ENCODE measurements at places on chromosomes 12 and 14.

DNA sequence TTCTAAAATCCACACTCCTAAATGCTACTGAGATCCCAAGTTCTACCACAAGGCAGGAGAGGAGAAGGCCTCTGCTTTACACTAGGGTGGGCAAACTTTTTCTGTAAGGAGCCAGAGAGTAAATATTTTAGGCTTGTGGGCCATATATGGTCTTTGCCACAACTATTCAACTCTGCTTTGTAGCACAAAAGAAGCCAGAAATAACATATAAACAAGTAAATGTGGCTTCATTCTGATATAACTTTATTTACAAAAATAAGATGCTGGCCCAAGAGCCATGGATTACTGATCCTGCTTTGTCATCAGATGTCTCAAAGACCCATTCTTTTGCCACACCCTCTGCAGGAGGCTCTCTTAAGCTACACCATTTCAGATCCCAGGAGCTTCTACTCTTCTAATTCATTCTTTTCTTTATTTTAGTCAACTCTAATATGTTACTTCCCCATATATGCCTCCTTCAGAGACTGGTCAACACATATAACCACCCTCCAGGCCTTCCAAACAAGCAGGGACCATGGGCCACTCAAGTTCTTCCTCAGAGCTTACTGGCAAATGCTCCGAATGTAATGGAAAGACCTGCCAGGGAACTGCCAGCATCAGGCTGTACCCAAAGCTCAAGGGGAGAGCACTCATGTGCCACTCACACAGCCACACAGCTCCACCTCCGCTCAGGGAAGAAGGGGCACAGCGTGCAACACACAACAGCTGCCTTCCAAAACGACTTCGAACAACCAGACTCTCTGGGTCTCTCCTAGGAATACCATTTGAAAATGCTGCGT is 15.6 kb downstream of the APPL2 start:
- no peak for DNase-seq

GRCh38 chr14:22998329-22999012 is 11.5 kb downstream of the C14orf93 start:
- no peak for DNase-seq

GRCh38 chr12:21257172-21257571 is 77.5 kb downstream of the SLCO1A2 start:
- no peak for DNase-seq

- no peak for DNase-seq
These were observed 102.1 kb upstream of the GZMB start for GRCh38 chr14:24735984-24736630.

- DNase-seq = no peak
These were observed 43.0 kb upstream of the MANSC4 start for GRCh38 chr12:27823038-27823437.

GRCh38 chr14:102203382-102203781 is 63.7 kb downstream of the WDR20 start:
- no peak for DNase-seq

DNA sequence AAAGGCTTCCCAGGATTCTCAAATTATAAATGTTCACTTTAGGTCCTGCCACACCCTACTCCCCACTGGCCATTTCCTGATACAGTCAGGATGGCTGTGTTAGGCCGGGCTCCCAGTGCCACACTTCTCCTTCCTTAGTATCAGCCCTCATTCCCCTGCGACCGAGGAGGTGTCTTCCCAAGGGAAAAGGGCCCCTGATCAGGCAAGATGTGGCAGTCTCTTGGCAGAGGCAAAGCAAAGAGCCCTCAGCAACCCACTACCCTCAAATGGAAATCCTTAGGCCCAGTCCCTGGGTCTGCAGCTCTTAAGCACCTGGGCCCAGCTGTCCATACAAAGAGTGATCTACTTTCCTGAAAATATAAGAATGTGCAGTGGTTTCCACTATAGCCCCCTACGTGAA is 96.5 kb upstream of the VASH1 start:
- DNase-seq = no peak

DNA sequence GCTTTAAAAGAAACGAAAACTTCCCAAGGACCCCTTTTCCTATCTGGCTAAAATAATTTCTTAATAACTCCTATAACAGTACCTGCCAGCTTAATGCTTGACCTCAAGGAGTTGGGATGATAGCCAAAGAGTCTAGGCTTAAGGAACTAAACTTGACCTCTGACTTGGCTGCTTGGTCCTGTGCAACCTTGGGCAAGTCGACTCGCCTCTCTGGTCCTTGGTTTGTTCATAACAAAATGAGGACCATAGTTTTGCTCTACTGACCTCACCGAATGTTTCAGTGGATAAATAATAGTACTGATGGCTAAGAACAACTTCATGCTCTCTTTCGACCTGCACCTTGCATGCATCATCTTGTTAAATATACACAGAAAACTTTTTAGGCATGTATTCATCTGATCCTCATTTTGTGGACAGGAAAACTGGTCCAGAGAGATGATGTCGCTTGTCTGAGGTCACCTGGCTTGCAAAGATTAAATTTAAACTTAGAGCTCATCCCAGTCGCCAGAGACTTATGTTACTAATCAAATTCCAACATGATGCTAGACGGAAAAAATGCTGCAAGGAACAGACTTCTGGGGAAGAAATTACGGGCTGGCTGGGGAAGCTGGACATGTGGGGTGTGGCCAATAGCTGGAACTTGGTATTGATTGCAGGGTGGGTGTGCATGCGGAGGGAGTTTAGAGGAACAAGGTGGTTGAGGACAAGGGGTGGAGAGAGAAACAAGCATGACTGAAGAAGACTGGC is 38.0 kb upstream of the WSCD2 start:
- no peak for DNase-seq

DNA sequence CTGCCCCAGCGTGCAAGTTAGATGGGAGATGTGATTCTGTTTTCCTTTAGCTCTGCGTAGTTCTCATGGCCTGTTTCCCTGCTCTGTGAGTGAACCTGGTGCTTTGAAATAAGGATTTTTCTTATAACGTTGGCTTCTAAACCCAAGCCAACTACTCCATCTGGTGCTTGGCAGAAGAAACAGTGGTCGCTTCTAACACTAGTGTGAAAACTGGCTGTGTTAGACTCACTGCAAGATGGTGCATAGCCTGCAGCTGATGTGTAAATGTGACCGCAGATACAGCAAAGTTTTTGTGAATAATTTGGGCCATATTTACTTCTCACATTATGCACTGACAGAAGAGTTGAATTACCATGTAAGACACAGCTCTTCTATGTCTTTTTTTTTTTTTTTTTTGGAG is 12.2 kb downstream of the GTF2H3 start:
- DNase-seq = no peak

GRCh38 chr12:26135010-26135420 is 10.2 kb upstream of the BHLHE41 start:
- DNase-seq = no peak

DNA sequence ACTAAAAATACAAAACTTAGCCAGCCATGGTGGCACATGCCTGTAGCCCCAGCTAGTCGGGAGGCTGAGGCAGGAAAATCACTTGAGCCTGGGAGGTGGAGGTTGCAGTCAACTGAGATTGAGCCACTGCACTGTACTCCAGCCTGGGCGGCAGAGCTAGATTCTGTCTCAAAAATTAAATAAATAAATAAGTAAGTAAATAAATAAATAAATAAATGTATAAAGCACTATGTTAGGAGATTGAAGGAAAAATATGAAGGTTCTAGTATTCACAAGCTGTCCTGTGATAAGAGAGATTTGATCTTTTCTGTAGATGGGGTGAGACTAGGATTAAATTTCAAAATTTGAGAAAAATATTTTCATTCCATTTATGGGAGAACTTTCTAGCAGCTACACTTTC is 5.7 kb downstream of the DNAJC22 start:
- DNase-seq = no peak

GRCh38 chr14:91396959-91397815 is 20.4 kb downstream of the CCDC88C start:
- DNase-seq = no peak

DNA sequence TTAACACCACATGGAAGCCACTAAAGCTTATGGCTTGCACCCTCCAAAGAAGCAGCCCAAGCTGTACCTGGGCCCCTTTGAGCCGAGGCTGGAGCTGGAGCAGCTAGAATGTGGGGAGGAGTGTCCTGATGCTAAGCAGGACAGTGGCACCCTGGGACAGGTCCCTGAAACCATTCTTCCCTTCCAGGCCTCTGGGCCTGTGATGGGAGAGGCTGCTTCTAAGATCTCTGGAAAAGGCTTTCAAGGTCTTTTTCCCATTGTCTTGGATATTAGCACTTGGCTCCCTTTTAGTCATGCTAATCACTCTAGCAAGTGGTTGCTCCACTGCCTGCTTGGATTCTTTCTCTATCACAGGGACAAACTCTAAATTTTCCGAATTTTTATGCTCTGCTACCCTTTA is 40.9 kb downstream of the OSBPL8 start:
- no peak for DNase-seq

- DNase-seq = peak; percentile 14
These were observed 225.0 kb upstream of the GRIP1 start for GRCh38 chr12:66903782-66904396.

- no peak for DNase-seq
These were observed 11.8 kb downstream of the A2ML1 start for GRCh38 chr12:8834230-8834629.

DNA sequence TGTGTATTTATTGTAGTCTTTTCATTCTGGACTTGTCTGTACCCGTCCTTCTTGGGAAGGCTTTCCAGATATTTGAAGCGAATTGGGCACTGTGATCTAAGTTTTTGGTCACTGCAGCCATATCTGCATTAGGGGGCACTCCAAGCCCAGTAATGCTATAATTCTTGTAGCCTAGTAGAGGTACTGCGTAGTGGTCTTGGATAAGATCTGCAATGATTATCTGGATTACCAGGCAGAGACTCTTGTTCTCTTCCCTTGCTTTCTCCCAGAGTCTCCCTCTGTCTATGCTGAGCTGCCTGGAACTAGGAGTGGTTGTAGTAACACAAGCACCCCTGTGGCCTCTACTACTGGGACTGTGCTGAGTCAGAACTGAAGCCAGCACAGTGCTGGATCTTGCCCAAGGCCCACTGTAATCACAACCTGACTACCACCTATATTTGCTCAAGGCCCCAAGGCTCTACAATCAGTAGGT is 30.0 kb downstream of the SLC38A2 start:
- DNase-seq = no peak

- DNase-seq = no peak
These were observed 1.6 kb upstream of the TAPBPL start for GRCh38 chr12:6450091-6450868.

- no peak for DNase-seq
These were observed at the start of gene PTGDR for GRCh38 chr14:52267501-52268278. PTGDR (plus strand) TSS chr14:52267698; CDS start chr14:52267815, 117 bp downstream.

GRCh38 chr14:63295231-63295685 is 23.5 kb downstream of the GPHB5 start:
- no peak for DNase-seq

DNA sequence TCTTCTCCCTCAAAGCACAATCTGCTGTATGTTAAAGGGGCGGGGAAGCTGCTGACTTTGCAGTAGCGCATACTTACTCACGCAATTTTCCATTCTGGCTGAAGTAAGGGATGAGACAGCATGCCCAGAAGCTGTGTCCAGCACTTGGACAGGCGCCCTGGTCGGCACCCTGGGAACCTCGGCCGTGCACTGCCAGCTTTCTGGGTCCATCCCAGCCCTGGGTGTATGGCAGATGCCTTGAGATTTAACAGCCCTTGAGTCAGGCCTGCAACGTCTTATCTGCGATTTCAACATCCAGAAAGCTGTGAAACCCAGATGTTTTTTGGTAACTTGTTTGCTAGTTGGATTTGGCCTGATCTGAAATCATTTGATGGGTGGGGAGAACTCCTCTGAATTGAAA is 16.1 kb downstream of the EML1 start:
- DNase-seq = no peak

DNA sequence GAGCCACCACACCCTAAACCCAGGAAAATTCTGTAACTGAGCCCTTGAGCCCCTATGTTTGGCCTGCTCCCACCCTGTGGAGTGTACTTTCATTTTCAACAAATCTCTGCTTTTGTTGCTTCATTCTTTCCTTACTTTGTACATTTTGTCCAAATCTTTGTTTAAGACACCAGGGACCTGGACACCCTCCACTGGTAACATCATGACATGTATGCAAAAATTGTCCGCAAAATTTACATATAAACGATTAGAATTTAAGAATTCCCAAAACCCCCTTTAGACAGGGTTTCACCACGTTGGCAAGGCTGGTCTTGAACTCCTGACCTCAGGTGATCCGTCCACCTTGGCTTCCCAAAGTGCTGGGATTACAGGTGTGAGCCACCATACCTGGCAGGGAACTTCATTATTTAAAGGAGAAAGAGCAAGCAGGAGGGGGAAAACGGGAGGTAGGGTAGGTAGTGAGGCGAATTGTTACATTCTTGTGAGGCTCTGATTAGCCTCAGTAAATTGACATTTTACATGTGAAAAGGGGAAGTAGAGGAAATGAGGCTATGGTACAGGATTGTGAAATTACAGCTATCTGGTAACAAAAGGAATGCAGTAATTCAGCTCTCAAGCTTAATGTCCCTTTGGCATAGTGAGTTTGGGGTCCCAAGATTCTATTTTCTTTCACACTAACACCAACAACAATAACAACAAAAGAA is 27.6 kb downstream of the TUBA1A start:
- no peak for DNase-seq

DNA sequence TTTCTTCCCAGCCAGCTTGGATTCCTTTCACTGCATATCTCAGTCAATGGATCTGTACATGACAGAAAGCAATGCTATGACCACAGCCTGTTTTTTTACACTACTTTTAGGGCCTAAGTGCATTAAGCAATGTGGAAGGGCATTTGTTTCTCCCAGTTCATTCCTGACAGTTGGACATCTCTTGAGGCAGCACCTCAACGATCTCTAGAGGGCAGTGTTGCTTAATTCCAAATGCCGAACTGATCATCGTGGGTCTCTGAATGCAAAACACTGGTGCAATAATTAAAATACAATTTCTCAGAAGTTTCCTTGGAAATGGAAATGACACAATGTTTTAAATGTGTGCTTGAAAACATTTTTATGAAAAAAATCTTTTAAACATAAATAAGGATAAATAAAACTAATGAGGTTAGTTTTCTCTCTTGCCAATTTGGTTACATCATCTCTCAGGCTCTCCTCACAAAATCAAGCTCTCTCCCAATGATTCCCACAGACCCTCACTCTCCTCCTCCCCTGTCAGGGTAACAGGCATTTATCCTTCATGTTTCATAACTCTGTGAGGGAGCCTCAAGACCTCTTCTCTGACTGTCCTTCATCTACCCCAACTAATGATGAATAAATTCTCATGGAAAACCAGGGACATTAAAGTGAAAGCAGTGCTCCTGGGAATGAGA is 192.4 kb upstream of the SLC16A7 start:
- peak; percentile 63 for DNase-seq

DNA sequence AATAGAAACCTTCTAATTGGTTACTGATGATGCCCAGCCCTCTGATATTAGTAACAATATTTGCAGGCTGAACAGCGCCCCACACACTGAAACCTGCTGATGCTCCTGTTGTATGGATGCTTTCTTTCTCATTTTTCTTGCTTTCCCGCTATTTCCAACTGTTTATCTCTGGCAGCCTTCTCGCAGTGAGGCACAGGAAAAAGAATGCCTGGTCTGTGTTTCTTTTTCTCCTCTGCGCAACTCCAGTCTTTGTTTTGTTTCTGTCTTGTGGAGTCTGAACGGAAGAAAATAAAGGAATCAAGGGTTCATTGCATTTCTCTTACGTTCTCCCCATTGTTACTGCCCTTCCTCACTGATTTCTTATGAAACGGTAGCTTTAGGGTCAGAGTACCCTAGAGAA is 451.2 kb downstream of the EGLN3 start:
- no peak for DNase-seq

GRCh38 chr12:111283966-111284365 is 84.9 kb downstream of the PHETA1 start:
- DNase-seq = no peak

- DNase-seq = no peak
These were observed 460.4 kb upstream of the CCDC196 start for GRCh38 chr14:66025779-66026178.

Data from RKO (cell line).